ENCODE measurements at places on chromosomes 12 and 14.

GRCh38 chr14:91290986-91291385, 46.5 kb upstream of the GPR68 start:
- no peak for DNase-seq

DNA sequence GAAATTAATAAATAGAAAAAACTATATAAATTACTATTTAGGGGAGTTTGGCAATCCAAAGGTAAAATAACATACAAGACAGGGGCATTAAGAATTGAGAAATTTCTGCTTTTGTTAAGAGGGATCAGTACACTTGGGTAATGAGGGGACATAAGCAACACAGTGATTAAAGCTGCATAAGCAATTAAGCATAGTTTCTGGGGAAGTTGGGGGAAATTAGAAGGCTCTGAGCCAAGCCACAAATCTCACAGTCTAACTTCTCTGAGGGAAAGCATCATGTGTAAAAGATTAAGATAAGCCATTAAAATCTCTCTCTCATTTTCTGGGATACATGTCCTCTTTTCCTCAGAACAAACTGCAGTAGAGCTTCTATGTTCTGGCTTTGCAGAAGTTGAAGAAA, 533.9 kb upstream of the LRFN5 start:
- DNase-seq, result no peak

GRCh38 chr14:24042746-24043145, 9.1 kb upstream of the CARMIL3 start:
- no peak for DNase-seq

DNA sequence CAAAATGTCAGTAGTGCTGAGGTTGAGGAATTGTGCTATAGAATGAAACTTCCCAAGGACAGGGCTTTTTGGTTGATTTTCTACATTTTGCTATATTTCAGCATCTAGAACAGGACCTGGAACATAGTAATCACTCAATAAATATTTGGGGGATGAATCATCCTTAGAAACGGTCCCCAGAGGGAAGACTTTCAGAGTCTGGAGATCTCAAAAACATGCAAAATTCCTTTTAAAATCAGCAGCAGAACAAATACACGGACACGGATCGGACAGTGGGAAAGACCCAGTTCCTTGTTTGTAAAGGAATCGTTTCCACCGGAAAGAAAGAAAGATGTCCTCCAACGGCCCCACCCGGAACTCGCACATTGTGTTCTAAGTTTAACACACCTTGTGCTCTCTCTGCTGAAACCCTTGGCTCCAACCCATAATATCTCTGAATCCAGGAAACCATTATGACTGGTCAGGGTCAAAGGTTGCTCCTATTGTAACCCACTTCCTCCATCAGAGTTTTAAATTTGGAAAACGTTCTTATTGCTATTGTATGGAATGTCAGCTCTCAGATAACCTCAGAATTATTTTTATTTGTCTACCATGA, 617.2 kb downstream of the MED13L start:
- no peak for DNase-seq

- no peak for DNase-seq
Observed at GRCh38 chr14:88289234-88289633, 33.8 kb downstream of the KCNK10 start.

DNA sequence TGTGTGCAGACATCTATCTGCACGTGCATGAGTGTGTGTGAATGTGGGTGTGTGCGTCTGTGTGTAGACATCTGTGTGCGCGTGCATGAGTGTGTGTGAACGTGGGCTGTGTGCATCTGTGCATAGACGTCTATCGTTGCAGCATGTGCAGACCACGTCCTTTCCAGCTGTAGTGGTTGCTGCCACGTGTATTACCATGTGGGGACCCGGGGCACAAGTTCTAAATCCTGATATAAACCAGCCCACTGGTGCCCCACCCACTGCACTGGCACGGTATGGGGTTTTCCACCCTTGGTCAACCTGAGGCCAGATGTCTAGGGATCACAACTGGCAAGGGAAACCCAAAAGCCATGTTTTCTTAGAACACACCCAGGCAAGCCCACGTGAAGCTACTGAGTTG, 197.0 kb downstream of the ANO2 start:
- no peak for DNase-seq

- DNase-seq, result no peak
Observed at GRCh38 chr12:124302807-124303578, 8.1 kb downstream of the RFLNA start.

DNA sequence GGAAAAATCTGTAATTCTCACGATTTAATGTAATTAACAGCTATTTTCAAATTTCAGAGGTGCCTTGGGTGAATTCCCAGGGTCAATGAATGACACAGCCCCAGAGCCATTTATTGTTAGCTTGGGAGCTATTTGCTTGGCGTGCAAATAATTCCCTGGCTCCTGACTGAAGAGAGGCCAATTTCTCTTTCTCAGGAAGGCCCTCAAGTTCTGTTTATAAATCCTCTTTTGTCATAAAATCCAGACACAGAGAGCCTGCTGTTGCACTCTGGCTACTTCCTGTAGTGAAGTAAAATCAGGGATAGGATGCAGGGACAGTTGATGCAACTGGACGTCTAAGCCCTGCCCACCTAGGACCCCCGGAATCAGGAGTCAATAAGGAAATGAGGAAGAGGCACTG, 154.3 kb downstream of the TMX1 start:
- DNase-seq, result no peak

DNA sequence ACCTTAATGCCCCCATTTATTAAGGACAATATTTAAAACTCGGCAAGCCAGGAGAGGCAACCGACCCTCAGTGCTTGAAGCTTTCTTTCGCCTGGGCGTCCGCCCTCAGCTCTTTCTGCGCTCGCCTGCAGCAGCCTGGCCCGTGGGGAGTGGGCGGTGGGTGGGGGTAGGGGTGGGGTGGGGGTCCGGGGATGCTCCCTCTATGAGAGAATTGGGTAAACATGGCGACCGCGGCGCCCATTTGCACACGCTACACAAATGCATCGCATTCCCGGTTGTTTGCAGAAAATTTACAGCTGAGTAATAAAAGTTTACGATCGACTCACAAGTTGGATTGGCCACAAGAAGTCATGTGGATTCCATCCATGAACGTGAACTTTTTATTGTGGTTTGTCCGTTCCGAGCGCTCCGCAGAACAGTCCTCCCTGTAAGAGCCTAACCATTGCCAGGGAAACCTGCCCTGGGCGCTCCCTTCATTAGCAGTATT, 7.7 kb downstream of the HOXC8 start:
- no peak for DNase-seq

DNA sequence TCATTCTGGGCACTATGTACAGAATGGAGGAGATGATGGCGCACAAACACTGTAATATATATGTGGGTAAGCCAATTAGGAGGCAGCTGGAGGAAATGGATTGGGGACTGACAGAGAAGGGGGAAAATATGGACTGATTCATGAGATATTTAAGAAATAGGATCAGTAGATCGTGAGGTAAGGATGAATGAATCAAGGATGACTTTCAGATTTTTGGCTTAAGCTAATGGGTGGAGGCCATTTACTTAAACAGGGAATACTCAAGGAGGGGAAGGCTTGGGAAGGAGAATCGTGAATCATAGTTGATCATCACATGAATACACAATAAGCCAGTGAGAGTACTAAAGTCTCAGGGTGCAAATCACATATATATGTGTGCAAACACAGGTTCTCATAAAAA, 11.2 kb upstream of the GNPNAT1 start:
- no peak for DNase-seq

- no peak for DNase-seq
Observed at GRCh38 chr14:65429757-65430156, 17.2 kb downstream of the FUT8 start.

DNA sequence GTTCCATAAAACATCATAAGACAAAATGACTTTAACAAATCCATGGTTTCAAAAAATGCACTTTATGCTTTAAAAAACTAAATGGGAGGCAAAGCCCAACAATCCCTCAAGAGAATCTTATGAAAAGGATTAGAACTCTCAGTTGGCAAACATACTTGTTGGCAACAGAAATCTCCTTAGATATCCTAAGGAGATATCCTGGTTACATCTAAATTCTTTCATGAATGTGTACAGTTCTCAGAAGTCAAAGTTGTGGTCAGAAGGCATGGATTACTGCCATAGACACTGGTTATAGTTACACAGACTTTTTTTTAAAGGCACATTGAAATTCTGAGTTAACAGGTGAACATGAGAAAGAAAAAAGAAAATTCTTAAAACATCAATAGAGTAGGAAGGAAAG, 17.5 kb upstream of the ISM2 start:
- DNase-seq, result no peak

- DNase-seq, result no peak
Observed at GRCh38 chr12:63206494-63206893, 55.5 kb upstream of the AVPR1A start.

GRCh38 chr14:54568821-54569595, 2.1 kb downstream of the SAMD4A start:
- no peak for DNase-seq

GRCh38 chr12:58563621-58564020, 356.7 kb downstream of the LRIG3 start:
- DNase-seq, result no peak

- no peak for DNase-seq
Observed at GRCh38 chr14:92747701-92748258, 647 bp downstream of the LGMN start.

DNA sequence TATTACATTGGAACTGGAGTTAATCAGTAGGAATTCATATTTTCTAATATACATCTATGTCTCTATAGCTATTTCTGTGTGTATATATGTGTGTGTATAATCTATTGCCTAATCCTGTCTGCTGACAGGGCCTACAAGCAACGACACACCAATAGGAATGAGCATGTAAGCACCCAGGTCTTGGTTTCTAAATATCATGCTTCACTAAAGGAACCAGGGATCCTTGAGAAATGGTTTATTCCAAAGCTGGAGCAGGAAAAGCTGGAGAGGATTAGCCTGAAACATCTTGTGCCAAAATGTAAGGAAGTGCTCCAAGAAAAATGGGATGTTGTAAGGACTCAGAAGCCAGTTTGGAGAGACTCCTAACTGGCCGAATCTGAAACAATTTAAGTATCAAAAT, 29.3 kb upstream of the LGALS3 start:
- DNase-seq, result no peak

GRCh38 chr12:127260531-127260930, 1006.4 kb upstream of the TMEM132C start:
- no peak for DNase-seq

DNA sequence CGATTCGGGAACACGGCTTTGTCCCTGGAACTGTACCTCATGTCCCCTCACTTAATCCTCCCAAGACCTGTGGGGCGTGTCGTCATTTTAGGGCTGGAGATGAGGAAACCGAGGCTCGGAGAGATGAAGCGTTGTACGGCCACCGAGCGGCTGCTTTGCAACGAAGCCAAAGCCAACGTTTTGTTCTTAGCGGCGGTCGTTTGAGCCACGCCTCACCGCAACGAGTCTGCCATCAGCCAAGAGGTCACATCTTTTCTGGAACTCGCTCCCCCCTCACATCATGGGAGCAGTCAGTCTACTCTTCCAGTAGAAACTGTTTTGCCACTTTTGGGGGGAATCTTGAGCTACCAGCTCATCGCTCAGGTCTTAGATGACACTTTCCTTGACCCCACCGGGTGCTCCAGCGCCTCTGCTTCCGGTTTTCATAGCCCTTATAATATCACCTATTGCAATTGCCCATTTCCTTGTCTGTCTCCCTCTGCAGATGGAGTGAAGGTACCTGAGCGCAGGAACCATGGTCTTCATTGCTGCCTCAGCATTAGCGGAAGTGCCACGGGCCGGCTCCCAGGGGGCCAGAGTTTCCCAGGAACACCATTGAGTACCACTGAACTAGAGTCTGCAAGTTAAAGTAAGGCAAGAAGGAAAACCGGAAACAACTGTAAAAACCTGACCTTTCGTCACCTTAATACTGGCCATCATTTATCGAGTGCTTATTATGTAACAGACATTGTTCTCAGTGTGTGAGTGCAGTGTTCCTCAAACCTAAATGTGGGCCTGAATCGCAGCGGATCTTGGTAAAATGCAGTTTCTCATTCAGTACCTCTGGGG, 19.6 kb downstream of the NINJ2 start:
- no peak for DNase-seq

DNA sequence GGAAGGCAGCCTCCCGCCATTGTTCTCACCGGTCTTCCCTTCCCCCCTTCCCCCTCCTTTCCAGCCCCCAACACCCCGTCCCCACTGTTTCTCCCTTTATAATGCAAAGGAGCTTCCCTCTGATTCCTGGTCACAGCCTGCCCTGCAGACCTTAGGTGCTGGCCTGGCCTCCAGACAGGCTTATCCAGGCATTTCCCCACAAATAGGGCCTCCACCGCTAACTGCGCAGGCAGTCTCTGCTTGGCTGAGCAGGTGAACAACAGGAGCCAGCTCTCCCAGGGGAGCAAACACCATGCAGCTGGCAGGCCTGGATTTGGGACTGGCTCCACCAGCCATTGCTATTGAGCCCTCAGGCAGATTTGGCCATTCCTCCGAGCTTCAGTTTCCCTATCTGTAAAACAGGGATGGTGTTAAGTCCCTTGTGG, 46.0 kb downstream of the SMIM41 start:
- no peak for DNase-seq

DNA sequence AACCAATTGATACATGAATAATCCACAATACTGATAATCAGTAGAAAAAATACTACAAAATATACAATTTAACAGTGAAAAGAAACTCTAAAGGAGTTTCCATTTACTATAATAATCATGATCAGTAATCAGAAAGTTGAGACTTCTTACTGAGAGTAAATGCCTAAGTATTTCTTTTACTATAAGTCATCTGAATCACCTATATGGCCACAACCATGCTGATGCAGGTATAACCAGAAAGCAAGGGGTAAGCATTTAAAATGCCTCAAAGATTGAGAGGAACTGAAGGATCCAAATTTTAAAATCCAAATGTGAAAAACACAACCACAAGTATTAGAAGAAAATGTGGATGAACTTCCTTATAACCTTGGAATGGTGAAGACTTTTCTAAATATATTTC, 23.4 kb downstream of the CDK17 start:
- no peak for DNase-seq

GRCh38 chr12:6909421-6910145, 4.8 kb upstream of the ENO2 start:
- no peak for DNase-seq

DNA sequence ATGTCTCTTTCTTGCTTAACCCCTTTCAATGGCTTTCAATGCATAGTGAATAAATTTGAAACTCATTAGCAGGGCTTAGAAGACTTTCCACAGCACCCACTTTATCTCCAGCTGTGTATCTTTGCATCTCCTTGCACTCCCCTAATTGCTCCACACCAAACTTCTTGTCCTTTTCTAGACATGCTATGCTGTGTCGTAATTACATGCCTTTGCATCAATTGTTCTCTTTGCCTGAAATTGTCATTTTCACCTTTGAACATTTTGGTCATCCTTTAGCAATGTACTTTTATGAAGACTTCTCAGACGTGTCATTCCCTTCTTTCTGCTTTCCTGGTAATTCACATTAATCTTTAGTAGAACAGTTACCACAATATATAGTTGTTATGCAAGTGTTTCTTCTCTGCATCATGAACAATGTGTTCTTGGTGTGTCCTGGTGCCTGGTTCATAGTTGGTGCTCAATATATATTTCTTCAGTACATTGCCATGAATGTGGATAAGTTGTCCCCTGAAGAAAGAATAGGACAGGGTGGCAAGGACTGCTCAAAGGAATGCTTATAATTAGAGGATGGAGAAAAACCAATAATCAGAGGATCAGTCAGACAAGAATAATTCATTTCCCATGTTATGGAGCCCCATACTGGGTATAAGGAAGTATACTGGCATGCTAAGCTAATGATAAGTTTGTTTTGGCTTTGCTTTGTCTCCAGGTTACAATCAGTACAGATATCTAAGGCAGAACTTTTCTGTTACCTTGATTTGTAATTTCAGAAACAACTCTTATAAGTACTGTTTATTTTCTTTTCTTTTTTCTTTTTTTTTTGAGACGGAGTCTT, 27.2 kb downstream of the ARF6 start:
- DNase-seq, result no peak
